Activated naive CD4-positive, alpha-beta T cell (primary cell): ENCODE measurements at places on chromosomes 1 and 21.

- DNase-seq = no peak
These were observed 13.9 kb downstream of the DNAJC6 start for GRCh38 chr1:65323246-65323645.

DNA sequence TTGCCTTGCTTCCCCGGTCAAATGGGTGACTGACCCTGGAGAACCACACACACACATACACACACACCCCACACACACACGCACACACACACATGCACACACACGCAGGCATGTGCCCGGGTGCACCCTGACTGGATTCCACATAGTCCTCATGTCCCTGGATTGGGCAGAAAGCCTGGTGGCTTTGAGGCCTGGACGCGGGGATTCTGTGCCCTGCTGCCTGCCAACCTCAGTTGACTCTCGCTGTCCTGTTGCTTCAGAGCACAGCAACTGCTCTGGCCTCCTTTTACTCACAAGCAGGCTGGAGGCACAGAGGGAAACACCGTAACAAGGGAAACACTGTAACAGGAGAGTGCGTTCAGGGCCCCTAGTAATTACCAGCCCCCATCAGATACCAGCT is 6.4 kb downstream of the RORC start:
- DNase-seq = no peak

DNA sequence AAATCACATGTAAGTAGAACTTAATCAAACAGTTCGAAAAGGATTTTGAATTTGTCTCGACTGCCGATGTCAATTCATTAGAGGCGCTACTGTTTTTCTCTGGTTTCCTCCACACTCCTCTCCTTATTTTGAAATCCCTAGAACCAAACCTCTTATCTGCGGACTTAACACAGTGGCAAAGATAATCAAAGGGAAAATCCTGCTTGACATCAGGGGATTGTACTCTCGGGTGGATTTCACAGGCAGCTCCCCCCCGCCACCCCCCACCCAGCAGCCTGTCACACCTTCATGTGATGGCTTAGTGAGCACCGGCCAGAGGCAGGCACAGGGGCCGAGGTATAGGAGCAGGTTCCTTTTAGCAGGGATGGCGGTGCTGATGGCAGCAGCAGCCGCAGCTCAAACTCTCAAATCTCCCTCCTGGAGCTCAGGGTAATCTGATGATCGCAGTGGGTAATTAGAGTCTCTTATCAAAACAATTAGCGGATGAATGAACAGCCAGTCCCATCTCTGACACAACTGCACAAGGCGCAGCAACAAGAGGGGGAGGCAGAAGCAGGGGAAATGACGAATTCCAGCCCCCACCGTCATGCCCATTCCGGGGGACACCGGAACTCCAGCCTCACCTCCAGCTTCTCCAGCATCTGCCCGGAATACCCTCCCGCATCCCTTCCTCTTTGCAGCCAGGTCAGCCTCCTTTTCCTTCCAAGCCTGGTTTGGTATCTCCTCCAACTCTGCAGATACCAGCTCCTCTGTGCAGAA is 80.3 kb downstream of the SSBP3 start:
- DNase-seq = no peak

DNA sequence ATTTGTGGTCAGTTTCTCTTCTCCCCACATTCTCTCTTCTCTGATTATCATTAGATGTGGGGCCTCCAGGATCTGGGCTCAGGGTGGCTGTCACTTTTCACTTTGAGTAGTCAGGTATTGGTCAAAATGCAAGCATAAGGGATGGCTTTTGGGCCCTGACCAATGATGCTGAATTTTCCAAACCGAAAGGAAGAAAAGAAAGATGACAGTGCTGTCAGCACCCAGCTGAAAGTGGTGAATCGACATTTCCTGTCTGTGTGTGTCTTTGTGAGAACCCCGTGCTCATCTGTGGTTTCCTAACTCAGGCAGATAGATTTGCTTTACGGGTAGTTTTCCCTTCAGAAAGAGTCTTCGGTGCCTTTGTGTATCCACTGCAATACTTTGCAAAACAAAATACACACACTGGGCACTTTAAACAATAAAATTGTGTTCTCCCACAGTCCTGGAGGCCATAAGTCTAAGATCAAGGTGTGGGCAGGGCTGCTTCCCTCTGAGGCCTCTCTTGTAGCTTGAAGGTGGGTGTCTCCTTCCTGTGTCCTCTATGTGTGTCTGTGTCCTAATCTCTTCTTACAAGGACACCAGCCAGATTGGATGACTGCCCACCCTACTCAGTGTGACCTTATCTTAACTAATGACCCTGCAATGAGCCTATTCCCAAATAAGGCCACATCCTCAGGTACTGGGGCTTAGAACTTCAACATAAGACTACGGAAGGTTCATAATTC is 274.8 kb upstream of the AJAP1 start:
- DNase-seq = no peak

DNA sequence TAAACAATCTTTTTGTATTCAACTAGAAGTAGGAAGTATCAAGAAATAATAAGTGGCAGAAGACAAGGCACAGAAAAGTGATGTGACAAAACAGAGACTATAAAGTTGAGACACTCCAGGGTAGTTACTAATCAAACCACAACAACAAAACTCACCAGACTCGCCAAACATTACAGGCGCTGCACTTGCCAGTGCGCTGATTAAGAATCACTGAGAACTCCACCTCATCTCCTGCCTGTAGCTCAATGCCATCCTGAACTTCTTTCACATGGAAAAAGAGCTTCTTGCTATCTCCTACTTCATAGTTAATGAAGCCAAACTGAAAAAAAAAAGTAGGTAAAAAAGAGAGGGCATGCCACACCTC is 2.8 kb upstream of the NRAS start:
- no peak for DNase-seq

DNA sequence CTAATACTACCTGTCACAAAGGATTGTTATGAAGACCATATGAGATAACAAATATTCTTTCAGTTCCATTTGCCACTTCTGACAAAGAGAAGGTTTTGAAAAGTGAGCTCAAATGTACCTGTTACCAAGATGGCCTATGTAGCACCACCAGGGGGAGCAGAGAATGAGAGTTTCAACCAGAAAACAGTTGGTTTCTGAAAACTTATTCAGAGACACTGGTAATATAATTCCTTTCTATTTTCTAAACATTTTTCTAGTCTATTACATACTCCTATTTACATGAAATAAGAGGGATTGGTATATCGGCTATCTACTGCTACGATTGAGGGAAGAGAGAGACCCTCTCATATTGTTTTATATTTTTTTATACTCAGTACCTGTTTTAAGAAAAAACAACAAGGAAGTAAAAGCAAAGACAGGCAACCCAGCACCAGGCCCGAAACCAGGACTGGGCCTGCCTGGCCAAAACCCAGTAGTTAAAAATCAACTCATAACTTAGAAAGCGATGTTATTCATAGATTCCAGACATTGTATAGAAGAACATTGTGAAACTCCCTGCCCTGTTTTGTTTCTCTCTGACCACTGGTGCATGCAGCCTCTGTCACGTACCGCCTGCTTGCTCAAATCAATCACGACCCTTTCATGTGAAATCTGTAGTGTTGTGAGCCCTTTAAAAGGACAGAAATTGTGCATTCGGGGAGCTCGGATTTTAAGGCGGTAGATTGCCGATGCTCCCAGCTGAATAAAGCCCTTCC is 48.3 kb downstream of the IL23R start:
- DNase-seq = no peak

DNA sequence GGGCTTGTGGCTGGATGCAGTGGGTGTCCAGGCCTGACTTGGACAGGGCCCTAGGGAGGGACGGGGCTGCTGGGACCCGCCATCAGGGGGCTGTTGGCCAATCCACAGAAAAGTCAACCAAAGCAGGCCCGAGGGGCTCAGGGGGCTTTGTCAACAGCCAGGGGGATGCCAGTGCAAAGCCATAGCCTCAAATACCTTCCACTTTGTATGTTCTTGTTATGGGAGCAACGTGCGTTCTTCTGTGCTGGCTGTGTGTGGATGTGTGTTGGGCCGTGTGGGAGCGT is 35.4 kb upstream of the ARF1 start:
- DNase-seq = no peak

DNA sequence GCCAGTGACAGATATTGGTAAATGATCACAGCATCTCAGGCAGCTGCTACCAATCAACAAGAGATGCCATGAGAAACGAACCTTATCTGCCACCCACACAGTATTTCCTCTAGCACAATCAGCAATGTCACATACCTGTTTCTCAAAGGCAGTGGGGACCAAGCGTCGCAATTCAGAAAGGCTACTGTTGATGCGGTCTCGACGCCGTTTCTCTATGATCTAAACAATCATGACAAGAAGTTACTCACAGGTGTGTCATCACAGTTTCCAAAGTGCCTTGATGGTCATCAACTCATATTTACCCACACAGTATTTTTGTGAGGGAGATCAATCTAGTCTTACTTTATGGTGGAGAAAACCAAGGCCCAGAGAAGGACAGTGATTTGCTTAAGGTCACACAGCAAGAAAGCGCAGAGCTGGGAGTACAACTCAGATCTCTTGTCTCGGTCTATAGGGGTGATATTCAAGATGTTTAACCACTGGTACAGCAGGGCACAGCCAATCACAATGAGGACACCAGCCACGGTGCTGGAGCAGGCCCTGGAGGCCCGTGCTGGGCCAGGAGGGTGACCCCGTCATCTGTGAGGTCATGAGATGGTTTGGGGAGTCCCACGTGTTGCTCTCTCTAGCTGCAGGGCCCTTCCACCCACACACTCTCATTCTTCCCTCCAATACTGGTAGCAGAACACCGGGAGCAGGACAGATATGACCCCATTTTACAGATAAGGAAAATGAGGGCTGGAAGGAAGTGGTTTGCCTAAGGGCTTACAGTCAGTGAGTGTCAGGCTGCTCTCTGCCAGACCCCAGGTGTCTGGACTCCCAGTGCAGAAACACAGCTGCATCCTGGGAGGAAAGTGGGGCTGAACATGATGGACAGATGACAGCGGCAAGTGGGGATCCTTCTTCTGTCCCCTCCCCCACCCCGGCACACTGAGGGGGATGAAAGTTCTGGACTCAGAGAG is 7.8 kb downstream of the HEYL start:
- DNase-seq = no peak

GRCh38 chr21:42443181-42443785 is 39.6 kb downstream of the UBASH3A start:
- DNase-seq = no peak

- DNase-seq = no peak
These were observed 13.4 kb downstream of the RTCA start for GRCh38 chr1:100279358-100279923.

DNA sequence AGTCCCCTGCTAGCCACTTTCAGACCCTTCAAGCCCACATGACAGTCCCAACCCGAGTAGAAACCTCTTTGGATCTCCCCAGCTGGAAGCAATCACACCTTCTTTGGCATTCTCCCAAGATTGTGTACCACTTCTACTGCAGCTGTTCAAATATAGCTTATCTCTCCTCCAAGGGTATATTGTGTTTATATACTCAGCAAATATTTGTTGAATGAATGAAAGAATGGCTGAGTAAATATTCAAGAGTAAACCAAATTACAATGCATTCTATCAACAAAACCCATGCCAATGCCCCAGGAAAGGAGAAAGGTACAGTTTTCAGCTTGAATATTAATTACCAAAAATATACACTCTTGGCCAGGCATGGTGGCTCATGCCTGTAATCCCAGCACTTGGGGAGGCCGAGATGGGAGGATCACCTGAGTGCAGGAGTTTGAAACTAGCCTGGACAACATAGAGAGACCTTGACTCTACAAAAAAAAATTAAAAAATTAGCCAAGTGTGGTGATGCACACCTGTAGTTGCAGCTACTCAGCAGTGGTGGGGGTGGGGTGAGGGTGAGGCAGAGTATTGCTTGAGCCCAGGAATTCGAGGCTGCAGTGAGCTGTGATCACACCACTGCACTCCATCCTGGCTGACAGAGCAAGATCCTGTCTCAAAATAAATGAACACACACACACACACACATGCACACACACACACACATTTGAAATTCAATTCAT is 68.5 kb downstream of the NIBAN1 start:
- no peak for DNase-seq

GRCh38 chr1:18302788-18303413 is 177.8 kb upstream of the KLHDC7A start:
- no peak for DNase-seq

DNA sequence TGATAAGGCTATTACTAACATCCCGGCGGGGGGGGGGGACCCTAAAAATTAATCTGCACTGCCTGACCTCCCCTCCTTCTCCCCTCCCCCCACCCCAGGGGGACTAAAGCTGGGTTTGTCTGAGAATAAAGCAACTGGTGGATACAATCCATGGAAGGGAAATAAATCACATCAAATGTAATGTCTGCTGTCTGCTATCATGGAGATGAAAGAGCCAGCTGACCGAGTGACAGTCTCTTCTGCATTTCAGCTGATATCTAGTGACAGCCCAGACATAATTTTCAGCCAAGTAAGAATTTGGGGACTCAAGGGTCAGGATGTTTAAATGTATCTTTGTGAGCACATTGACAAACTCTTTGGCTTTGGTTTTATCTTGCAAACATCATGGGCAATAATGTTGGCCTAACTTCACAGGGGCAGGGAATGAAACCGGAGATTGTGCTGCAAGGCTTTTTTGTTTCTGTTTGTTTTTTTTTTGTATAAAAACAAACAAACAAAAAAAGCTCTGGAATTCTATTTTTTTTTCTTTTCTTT is 44.7 kb downstream of the HTR6 start:
- DNase-seq = no peak

GRCh38 chr1:40546957-40547356 is 15.5 kb downstream of the ZNF684 start:
- DNase-seq = no peak

DNA sequence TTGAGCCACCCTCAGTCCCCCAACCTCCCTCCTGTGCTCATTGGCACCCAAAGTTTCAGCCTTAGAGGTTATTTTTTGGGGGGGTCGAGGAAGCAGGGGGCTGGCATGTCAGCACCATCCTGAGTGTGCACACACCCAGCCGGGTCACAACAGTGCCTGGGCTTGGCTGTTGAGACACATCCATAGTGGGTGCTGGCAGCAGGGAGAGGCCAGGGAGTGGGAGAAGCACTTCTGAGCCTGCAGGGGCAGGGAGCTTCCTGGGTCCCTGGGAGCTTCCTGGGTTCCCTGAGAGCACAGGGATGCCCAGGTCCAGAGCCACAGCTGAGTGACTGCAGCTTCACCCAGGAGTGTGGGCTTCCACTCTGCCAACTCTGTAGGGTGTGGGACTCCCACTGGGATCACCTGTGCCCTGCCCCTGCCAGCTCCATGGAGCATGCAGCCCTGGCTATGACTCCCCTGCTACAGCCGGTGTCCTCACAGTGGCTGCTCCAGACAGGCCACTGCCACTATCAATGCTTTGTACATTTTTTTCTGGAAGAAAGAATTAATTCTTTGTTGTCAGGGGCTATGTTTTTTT is 240.4 kb downstream of the PTGER3 start:
- DNase-seq = no peak

DNA sequence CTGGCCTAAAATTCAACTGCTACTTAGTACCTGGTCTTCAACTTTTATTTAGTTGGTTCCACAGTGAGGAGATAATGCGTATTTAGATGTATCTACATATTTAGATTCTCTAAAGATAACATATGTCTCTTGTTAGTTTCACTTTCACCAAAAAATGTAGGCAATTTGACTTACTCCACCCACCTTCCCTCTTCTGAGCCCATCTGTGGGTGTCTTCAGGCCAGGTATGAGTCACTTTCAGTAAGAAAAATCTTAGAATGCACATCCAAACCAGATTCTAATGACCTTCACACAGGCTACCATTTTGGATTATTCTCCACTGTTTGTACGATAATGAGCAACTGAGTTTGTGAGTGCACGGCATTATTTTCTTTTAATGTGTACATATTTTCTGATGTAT is 501.7 kb downstream of the NEGR1 start:
- DNase-seq = no peak
